ENCODE measurements at places on chromosomes 6 and 20.

- no peak for DNase-seq
Observed at GRCh38 chr20:49781676-49782075, 31.0 kb upstream of the SLC9A8 start.

GRCh38 chr20:17619351-17620093, 49.6 kb downstream of the DSTN start:
- no peak for DNase-seq

- DNase-seq, result no peak
Observed at GRCh38 chr20:7758406-7758805, 181.9 kb downstream of the HAO1 start.

DNA sequence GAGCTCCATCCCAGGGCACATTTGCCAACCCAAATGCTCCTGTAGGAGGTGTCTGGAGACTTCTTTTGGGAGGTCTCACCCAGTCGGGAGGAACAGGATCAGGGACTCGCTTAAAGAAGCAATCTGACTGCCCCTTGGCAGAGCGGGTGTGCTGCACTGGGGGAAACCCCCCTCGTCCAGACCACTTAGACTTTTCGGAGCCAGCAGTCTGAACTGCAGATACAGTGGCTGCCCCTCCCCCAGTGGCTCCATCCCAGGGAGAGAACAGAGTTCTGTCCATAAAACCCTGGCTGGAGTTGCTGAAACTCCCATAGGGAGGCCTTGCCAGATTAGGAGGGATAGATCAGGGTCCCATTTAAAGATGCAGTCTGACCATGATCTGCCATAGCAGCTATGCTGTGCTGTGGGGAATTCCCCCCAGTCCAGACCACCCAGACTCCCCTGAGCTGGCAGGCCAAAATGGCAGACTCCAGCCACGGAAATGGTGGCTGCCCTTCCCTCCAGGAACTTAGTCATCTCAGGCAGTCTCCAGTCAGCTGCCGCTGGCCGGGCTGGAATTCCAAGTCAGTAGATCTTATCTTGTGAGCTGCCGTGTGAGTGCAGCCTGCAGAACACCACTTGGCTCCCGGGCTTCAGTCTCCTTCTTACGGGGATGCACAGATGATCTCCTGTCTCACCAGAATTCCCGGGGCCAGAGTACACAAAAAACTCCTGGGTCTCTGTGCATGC, 278.1 kb upstream of the SASH1 start:
- no peak for DNase-seq

DNA sequence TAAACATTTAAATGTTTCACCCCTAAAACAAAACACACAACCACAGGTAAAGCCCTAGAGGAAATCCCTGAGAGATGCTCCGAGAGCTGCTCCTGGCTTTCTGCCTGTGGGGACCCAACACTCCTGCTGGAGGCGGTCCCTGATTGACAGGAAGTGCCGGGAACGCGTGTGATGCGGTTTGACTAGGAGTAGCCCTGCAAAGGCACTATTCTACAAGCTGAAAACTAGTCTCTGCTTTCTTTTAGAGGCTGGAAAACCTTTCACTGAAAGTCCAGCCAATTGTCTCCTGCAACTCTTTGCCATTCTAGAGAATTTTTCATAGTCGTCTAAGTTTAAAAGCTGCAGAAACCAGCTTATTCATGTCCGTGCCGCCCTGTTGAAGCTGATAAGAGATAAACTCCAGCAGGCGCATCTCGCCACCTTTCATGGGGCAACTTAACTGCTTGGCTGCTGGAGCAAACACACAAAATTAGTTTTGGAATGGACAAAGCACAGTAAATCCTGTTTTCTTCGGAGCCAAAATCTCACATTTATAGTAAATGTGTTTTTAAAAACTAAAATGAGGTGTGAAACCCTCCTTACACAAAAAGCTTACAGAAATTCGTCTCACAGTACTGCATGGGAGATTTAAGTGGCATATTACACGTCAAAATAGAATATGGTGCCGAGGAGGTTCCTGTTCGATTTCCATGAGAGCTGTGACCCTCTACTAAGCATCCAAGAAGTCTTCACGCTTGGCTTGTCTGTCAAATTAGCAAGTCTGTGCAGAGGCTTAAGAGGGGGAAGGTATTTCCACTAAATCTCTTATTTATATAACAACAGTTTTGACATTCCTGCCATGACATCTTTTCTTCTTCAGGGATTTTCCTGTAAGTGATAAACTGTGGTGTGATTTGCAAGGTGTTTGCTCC, 46.9 kb downstream of the DACT2 start:
- no peak for DNase-seq

- no peak for DNase-seq
Observed at GRCh38 chr20:62217913-62218773, 1.9 kb downstream of the HRH3 start.

GRCh38 chr20:37155987-37156386, 23.1 kb upstream of the RPN2 start:
- no peak for DNase-seq

- DNase-seq, result no peak
Observed at GRCh38 chr6:134964451-134965203, 14.7 kb upstream of the ALDH8A1 start.

- DNase-seq, result no peak
Observed at GRCh38 chr20:32418376-32418775, 60.2 kb downstream of the ASXL1 start.

GRCh38 chr20:38290829-38291814, 12.8 kb upstream of the BPI start:
- no peak for DNase-seq

DNA sequence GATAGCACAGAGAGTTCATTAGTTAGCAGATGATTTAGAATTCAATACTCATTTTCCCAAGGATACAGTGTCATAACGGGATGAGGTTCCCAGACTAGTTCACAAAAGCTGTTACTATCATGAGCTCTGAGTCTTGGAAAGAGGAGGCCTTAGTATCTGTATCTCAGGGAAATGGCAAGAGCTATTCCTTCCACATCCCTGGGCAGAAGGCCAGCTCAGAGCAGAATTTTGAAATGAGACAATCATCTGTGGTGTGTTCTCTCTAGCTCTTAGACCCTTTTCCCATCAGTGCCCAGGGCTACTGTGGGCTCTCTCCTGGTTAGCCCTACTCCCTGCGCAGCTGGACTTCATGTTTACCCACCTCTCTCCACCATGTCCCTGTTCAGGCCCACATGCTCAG, 64.5 kb downstream of the JAG1 start:
- no peak for DNase-seq

- no peak for DNase-seq
Observed at GRCh38 chr6:131730264-131730663, 19.4 kb upstream of the CTAGE9 start.

- no peak for DNase-seq
Observed at GRCh38 chr20:1894951-1895673, at the start of gene SIRPA. TSS of gene SIRPA (plus strand) at chr20:1895407. CDS start at chr20:1895448, 41 bp downstream.

DNA sequence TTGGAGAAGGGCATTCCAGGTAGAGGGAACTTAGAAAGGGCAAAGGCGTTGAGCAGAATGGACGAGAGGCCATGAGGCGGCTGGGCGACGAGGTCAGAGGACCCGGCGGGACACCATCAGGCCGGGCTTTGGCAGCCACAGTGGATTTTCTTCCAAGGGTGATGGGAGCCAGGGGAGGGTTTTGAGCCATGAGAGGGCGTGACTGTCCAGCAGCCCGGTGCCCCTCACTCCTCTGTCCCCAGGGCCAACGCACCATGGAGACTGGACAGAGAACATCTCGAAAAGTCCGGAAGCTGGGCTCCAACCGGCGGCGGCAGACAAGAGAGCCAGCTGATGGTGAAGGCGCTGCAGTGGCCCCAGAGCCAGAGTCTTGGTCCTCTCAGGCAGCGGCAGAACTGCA, 6.4 kb downstream of the RAB44 start:
- DNase-seq, result no peak

DNA sequence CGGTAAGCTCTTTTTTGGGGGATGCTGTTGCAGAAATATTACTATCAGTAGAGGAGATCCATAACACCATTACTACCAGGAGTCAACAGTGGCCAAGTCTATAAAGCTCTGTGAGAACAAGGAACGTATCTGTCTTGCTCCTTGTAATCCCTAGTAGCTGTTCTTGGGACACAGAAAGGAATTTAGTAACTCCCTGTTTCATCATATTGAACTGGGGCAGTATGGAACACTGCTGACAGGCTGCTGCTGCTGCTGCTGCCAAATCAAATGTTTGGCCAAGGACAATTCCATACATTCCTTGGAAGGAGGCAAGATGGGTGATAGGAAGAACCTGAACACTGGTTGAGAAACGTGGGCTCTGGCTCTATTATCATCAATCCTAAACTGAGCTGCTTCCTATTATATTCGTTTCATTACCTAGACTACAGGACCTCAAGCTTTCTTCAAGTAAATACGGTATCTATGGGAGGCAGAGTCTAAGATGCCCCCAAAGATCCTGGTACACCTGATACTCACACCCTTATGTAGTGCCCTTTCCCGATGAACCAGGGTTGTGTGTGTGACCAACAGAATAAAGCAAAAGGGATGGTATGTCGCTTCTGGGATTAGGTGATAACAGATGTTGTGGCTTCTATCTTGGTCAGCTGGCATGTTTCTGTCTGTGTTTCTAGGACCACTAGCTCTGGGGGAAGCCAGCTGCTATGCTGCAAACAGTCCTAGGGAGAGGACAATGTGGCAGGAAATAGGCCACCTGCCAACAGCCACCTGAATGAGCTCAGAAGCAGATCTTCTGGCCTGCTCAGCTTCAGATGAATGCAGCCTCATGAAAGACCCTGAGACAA, 39.5 kb downstream of the ELOVL5 start:
- no peak for DNase-seq

GRCh38 chr20:37680420-37680819, 13.4 kb upstream of the CTNNBL1 start:
- DNase-seq, result no peak

- DNase-seq, result peak; percentile 5
Observed at GRCh38 chr20:17558154-17558940, 11.5 kb upstream of the DSTN start.

DNA sequence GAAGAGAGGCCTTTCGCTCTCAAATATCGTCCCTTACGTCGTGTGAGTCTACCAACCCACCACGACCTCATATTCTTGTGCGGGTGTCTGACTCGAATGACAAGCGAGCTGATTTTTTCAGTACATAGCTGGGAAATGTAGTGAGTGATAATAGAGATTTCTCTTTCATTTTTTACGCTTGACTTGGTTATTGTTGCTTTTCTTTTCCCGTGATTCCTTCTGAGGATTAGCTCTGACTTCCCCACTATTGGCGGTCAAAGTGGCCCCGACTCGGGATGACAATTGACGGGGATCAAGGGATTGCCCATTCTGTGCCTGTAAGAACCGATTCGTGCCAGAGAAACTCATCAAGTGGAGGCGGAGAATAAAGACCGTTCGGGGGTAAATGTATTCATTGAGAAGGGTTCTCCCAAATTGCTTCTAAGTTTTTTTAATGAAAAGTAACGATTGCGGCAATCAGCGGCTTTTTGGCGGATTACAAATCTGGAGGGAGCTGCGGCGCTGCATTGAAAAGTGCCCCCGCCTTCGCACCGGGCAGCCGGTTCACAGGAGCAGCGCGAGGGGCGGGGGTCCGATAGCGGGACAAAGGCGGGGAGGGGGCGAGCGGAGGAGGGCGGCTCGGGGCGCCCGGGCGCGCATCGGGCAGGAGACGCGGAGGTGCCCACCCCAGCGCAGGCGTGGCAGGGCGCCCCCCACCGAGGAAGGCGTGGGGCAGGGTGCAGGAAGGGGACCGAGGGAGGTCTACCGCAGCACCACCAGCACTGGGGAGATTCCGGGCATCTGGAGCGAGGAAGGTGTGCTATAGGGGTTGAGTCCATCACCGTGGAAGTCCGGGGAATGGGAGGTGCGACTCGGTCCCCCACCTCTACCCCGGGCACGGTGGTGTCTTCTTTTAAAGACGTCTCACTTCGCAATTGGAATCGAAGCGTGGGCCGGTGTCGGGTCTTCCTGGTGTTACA, 44.5 kb upstream of the OSTM1 start:
- no peak for DNase-seq

- peak; percentile 30 for DNase-seq
Observed at GRCh38 chr20:2986466-2986865, 57.0 kb upstream of the GNRH2 start.

Data from stimulated activated CD8-positive, alpha-beta memory T cell treated with anti-CD3 and anti-CD28 coated beads, Interleukin-2, amount 100 ng/mL, for 48 hours (primary cell).